ENCODE measurements at places on chromosomes 7 and 10.

- no peak for DNase-seq
Observed at GRCh38 chr7:129257168-129257567, 32.3 kb downstream of the AHCYL2 start.

GRCh38 chr7:117014673-117015133 is 61.4 kb downstream of the ST7 start:
- no peak for DNase-seq

- no peak for DNase-seq
Observed at GRCh38 chr10:7370511-7370910, 40.3 kb downstream of the SFMBT2 start.

DNA sequence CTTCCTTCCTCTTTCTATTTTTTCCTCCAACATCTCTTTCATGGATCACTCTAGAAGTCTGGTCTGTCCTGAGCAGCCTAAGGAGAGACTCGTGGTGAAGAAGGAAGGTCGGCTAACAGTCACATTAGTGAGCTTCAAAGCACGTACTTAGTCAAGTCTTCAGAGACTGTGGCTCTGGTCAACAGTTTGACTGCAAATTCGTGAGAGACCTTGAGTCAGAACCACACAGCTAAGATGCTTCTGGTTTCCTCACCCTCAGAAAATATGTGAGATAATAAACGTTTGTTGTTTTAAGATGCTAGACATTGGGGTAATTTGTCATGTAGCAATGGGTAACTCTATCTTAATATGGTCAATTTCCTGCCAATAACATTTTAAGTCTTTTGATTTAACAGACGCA is 126.2 kb upstream of the LRRN3 start:
- DNase-seq: no peak

- DNase-seq: no peak
Observed at GRCh38 chr7:19294619-19295018, 149.4 kb upstream of the FERD3L start.

DNA sequence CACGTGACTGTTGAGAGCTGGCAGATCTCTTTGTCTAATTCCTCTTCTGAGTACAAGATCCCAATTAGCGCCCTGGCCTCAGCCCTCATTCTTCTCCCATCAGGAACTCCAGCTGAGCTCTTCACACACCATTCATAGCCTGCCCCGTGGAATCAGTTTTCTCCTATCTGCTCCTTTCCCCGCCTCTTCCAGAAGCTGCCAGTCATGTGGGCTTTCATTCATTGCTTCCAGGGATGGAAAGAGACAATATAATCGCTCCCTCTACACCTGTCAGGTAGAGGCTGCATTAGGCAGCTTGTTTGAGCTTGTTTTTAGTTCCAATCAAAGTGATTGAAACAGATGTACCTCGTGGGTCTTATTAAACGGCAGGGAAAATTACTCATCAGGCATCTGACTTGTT is 515.8 kb downstream of the TYW1 start:
- DNase-seq: no peak

DNA sequence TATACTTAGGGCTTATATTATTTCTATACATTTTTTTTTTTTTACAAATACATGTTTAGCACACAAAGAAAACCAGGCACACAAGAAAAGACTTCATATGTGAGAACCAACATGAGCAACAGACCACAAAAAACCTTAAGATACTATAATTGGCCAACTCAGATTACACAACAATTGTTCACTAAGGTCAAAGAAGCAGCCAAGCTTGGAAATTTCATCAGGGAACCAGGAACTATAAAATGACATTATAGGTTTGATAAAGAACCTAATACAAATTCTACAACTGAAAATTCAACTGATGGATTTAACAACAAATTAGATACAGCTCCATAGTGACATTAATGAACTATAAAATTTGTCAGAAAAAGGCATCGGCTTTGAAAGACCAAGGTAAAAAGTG is 4.4 kb upstream of the LUC7L2 start:
- DNase-seq: no peak

GRCh38 chr7:83014546-83014945 is 148.1 kb downstream of the PCLO start:
- no peak for DNase-seq

Measured in stimulated activated CD8-positive, alpha-beta memory T cell treated with anti-CD3 and anti-CD28 coated beads, Interleukin-2, amount 100 ng/mL, for 1 hour (primary cell).